ENCODE measurements at places on chromosomes 5 and 9. TPM values are rescaled to one million over a fixed set of nuclear protein-coding genes. Genes with fewer than 3 reads are reported as not detected.

AMACR gene
- total RNA-seq: 35.2 TPM

ZNF883 gene
- not detected for total RNA-seq

IQGAP2 gene
- 152 TPM for total RNA-seq

- no peak for DNase-seq
Observed at GRCh38 chr9:78574354-78575045, 277.6 kb downstream of the PSAT1 start.

ATG12 gene
- total RNA-seq: 28.0 TPM

GFPT2 gene
- 0.93 TPM for total RNA-seq

PCDHGC4 gene
- total RNA-seq: 0.31 TPM

TIGD6 gene
- total RNA-seq: 2.0 TPM

- no peak for DNase-seq
Observed at GRCh38 chr9:114570742-114571141, 16.8 kb upstream of the ATP6V1G1 start.

DNA sequence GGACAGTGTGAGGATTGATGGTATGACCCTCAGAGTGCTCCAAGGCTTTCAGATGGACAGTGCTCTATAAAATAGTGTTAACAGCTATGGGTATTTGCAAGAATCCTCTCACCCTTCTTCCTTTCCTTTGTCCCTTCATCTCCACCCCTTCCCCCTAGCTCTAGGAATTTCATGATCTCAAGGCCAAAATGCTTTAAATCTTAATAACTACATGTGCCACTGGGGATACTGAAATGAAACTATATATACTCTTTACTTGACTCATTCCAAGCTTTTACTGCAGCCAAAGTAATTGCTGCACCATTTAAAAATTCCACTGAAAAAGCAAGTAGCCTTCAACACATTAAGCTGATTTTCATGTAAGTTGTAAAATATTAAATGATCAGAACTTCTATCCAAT, 361.6 kb upstream of the SLC30A5 start:
- DNase-seq: no peak

TYRP1 gene
- total RNA-seq: not detected

TEK gene
- 6.2 TPM for total RNA-seq

- no peak for DNase-seq
Observed at GRCh38 chr5:33736510-33736909, 155.3 kb downstream of the ADAMTS12 start.

DNA sequence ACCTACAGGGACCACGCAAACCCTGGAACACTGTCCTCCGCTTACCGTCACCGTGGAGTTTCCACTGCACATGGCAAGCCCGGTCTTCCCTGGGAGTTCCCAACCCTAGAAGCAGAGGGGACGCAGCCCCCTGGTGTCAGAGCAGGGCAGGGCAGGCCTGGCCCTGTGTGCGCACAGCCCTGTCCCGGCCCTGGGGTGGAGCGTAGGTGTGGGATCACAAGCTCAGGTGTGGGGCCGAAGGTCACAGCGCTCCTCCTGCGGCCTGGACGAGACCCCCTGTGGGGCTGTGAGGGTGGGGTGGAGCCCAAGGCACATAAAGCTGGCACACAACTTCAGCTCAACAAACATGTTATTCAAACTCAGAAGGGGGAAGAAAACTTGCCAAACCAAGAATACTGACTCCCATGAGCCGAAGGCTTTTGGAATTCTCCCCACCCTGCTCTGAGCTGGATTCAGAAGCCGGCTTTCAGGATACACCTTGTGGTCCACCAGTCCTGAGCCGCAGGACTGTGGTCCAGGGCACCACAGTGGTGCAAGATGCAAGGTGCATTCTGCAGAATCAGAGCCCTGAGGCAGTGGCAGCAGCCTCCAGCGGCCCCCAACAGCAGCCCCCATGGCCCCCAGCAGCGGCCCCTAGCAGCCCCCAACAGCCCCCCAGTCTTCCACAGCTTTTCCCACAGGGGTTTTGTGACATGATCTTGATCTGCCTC, 11.8 kb upstream of the EXOC3 start:
- no peak for DNase-seq

DNA sequence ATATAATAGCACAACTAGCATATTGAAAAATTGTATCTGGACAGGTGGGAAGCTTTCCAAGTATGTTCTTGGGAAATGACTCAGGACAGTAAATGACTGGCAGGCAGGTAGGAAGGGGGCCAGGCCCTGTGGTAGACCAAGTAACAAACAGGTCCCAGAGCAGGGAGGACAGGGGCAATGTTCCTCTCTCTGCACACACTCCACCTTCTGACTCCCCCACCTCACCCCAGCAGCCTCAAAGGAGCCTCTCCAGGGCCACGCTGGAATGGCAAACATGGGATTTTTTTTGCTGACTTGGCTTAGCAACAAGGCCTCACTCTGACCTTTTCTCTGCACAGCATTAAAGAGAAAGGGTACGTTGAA, 31.1 kb upstream of the IQGAP2 start:
- DNase-seq: no peak

- no peak for DNase-seq
Observed at GRCh38 chr9:134420281-134420845, 94.1 kb downstream of the RXRA start.

- DNase-seq: peak; percentile 29
Observed at GRCh38 chr5:67636091-67636490, 439.5 kb upstream of the CD180 start.

RASEF gene
- 0.73 TPM for total RNA-seq
